ENCODE measurements at places on chromosomes 13 and 19.
A peak's percentile ranks its signal among the peaks of the same experiment; 100 is the strongest.

DNA sequence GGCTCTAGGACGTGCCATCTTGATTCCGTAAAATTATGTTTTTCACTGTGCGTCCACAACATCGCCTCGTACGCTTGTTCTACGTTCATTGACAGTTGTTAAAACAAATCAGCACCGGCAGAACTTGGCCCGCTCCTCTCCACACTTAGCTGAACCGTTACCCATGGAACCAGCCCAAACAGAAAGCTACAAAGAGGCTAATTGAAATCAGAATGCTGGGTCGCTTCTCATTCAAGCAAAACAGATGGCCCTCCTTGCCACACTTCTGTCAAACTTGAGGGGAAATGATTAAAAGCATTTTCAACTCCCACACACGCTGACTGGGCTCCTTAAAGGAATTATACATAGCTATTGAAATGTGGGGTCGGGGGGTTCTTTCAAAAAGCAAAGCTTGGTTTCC lies 71.6 kb downstream of the TM9SF2 start:
- ATAC-seq, result no peak

DNA sequence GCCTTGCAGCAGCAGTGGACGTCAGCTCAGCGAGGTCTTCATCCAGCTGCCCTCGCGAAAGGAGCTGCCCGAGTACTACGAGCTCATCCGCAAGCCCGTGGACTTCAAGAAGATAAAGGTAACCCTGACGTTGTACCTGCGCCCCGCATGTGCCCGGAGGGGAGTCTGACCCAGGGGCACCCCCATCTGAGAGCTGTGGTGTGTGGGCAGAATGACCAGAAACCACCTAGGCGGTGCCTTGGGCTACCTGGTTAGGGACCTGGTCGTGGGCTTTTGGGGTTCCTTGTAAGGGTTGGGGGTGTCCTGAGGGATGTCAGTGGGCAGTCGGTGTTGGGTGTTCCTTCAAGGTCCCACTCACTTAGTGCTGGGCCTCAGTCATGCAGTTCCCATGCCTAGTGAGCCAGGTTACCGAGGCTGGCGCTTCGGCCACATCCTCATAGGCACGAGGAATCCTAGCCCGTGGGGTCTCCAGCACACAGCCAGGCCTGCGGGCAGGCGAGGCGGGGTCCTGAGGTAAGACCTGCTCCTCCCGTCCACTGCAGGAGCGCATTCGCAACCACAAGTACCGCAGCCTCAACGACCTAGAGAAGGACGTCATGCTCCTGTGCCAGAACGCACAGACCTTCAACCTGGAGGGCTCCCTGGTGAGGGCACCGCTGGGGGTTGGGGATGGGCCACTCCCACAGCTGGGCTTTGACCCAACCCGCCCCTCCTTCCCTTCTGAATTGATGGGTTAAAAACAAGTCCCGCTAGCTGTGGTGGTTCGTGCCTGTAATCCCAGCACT lies 30.8 kb upstream of the LDLR start:
- no peak for ATAC-seq

DNA sequence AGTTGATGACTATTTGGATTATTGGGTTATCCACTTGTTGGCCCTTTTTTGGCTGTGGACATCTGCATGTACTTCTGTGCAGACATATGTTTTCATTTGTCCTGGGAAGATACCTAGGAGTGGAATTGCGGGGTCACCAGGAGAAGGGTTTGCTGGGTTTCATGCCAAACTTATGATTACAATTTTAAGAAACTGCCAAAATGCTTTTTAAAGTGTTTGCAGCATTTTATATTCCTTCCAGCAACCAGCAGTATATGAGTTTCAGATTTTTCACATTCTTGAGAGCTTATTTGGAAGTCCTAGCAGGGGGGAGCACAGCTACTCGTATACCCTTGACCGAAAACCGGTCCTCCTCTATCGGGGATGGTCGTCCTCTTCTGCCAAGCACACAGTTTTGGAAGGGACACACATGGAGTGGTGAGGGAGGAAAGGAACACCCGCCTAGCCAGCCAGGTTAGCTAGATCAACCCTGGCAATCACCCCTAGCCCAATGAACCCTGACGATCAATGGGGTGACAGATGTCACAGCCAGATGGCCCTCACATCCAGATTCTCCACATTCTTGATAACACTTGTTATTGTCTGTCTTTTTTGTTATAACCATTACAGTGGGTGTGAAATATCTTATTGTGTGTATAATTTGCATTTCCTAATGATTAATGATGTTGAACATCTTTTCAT lies 26.7 kb upstream of the RNF113B start:
- no peak for ATAC-seq

DNA sequence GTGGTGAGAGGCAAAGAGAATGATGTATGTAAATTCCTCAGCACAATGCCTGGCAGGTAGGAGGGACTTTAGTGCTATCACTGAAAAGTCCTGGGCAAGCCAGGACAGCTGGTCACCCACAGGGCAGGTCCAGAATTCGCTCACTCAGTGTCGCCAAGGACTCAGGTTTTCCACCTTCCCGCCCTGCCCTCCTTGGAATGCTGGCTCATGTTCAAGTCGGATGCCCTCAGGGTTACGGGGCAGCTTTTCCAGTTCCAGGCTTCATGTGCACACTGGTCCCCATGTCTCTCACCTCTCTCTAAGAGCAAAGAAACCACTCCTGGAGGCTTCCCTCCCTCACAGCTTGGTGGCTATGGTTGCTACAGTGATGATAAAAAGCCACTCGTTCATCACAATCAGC lies 24.8 kb upstream of the NAXD start:
- ATAC-seq, result no peak

DNA sequence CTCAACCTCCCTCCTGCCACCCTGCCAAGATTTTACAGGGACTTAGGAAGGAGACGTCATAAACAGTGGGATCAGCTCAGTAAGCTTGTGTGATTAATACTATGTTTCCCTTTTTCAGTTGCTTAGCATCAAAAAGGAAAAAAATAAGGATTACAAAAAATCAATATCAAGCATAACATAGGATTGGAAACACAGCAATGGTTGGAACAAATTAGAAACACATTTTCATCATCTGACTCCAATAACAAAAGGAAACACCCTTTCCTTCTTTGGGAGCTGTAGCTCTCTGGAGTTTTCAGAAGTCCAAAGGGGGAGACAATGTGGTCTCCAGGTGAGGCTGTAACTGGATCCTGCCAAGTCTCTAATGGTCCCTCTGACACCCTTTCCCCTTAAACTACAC lies 233.4 kb downstream of the B3GLCT start:
- ATAC-seq, result no peak

GRCh38 chr13:48908381-48909055 lies 67.2 kb upstream of the FNDC3A start:
- no peak for ATAC-seq

- ATAC-seq, result no peak
Measured at GRCh38 chr13:75076476-75076875, 405.5 kb downstream of the TBC1D4 start.

DNA sequence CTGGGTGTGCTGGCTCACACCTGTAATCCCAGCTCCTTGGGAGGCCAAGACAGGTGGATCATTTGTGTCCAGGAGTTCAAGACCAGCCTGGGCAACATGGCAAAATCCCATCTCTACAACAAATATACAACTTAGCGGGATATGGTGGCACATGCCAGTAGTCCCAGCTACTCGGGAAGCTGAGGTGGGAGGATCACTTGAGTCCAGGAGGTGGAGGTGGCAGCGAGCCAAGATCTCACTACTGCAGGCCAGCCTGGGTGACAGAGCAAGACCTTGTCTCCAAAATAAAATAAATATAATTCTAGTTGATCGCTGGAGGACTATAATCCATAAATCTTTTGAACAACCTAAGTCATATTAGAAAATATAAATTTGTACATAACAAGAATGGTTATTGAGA lies 1061.5 kb upstream of the PCDH9 start:
- ATAC-seq, result no peak

DNA sequence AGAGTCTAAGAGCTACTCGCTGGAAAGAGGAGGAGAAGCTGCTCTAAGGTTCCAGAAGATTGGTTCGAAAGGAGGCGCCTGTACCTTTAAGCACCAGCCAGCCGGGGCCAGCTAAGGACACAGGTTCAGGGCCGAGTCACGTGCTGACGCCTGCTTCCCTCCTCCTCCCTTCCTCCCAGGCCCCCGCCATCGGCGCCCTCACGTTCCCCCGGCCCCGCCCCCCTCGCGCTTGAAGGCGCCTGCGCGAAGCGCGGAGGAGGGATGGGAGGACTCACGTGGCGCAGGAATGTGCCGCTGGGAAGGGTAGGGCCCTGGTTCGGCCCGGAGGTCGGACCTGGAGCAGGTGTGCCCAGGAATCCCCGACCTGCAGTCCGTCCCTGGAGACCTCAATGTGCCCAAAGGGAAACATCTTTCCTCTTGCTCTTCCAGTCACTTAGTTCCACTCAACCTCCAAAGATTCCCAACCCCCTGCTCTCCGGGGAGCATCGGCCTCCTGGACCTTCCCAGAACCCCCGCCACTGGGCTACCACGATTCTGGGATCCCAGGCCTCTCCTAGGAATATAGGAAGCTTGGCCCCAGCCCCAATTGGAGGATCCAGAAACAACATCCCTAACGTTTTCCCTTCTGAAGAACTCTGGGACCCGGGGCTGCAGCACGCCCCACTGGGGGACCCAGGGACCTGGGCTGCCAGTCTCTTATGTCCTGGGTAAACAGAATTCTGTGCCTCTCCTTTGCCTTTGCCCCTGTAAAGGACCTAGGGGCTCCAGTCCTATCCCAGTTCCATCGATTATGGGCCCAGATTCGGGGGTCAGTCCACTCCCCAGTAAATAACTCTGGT lies 2.5 kb downstream of the DBP start:
- ATAC-seq, result peak; percentile 40

DNA sequence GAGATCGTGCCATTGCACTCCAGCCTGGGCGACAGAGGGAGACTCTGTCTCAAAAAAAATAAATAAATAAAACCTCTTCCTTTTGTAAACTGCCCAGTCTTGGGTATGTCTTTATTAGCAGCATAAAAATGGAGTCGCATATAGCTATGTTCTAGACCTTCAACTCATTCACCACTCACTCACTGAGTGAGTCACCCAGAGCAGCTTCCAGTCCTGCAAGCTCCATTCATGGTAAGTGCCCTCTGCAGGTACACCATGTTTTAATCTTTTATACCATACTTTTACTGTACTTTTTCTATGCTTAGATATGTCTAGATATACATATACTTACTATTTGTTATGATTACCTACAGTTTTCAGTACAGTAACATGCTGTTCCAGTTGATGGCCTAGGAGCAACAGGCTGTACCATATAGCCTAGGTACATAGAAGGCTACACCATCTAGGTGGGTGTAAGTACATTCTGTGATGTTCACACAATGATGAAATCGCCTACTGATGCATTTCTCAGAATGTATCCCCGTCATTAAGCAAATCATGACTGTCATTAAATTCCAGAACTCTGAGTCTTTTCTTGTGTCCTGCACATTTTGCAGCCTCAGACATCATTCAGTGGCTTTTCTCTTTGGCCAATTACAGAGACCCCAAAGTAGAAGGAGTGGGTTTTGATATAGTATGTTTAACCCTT lies 13.7 kb upstream of the FARP1 start:
- ATAC-seq, result no peak

DNA sequence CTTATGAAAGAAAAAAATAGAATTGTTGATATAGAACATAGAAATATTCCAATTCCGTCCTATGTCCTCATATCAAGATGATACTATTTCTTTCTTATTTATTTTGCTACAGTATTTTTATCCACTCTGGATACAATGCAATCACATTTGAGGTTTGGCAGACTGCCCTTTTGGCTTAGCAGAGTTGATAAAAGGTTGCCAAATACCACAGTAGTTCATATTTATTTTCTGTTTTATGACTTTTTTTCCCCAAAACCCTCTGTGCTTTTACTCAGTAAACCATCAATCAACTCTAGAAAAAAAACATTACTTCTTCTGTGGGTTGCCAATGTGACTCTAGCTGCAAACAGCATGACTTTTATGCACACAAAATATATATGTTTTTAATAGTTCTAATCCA lies 424.5 kb downstream of the PCDH9 start:
- no peak for ATAC-seq

- ATAC-seq, result peak; percentile 44
Measured at GRCh38 chr19:12880551-12881171, 588 bp downstream of the DNASE2 start.

DNA sequence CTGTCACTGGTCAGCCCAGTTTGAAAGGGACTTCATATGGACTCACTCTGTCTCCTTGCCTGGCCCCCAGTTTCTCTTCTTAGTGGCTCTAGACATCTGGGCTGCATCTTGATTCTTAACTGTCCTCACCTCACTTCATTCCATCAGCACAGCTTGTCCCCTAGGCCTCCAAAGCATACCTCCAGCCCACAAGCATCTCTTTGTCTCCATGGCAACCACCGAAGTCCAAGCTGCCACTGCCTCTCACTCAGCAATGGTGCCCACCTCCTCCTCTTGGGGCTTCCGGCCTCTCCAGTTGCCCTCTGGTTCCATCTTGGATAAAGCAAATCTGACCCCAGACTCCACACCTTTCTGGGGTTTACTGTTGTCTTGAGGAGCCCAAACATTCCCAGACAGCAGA lies 9.9 kb upstream of the KLHL26 start:
- no peak for ATAC-seq

DNA sequence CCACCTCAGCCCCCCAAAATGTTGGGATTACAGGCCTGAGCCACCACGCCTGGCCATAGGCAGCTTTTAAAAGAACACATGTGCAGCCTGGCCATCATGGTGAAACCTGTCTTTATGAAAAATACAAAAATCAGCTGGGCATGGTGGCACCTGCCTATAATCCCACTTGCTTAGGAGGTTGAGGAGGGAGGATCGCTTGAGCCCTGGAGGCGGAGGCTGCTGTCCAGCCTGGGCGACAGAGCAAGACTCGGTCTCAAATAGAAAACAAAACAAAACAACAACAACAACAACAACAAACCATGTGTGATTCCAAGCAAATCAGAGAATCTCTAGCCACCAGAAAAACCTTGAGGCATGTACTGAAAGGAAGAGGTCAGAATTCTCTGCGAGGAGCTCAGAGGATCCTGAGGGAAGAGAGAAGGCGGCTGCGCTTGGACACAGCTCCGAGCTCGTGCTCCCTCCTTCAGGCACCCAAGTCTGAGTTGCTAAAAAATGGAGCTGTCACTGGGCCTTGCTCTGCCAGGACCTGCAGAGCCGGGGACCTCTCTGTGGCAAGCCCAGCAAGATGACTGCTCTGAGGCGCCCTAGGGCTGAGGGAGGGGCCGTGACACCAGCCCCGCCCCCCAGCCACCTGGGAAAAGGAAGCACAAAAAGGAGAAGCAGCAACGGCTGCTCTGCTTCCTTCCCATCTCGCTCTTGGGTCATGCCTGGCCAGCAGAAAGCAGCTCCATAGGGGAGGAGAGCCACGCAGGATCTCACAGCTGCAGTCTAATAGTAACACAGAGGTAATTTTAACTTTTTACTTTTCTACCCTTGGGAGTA lies at the start of gene ARL11:
ARL11 (plus strand) TSS at position 677 of the 822 bp plus-strand sequence. CDS start 1,941 bp downstream, outside the sequence.
- ATAC-seq, result peak; percentile 51

- no peak for ATAC-seq
Measured at GRCh38 chr19:45716359-45717130, 14.2 kb downstream of the FBXO46 start.

All from gastroesophageal sphincter (tissue), 4 donors.